ENCODE measurements at places on chromosomes 7 and 10.

DNA sequence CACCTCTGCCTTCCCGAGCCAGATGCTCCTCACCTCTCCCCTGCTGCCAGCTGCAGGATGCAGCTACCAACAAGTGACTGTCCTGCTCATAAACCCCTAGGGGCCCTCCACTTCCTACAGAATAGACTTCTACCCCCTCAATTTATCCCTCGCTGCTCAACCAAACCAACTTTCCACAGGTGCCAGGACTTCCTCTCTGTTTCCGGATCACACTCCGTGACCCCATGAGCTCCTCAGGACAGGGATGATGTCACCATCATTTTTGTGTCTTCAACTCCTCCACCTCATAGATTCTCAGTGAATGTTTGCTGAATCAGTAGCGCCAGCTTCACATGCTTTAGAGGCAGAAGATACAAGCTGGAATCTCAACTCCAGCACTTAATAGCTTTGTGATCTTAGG, 25.8 kb upstream of the ADRB1 start:
- no peak for DNase-seq

DNA sequence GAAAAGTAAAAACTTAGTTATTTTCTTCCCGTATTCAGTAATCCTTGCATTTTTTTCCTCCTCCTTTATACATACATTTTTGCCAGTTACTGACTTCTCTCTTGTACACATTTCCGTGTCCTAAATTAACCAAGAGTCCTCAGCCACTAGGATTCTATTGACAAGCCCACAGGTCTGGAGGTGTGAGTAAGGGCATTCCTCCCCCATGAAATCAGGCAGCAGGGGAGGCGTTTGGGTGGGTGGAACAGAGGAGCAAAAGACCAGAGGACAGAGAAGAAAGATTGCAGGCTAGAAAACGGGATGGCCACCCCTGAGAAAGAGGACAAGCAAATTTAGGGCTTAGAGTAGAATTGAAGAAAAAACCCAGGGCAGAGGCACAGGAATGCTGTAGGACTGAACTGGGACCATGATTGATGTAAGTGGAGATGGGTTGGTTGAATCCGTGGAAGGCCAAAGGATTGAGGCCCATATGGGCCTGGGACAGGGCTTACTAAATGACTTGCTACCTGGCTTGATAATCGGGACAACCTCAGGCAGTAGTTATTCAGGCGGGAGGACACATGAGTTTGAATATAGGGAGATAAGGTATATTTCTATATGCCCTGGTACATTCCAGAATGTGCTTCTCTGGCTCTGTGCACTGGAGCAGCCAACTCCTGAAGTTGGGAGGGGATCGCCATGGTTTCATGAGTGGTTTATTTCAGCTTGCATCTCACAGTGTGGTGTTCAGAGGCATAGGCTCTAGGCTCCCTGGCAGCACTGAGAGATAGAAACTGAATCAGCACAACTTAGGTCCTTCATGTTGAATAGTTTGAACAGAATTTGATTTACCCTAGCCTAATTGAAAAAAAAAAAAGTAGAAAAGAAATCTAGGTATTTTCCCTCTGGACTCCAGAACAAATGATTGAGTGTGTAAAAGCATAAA, 28.0 kb downstream of the IKZF1 start:
- no peak for DNase-seq

DNA sequence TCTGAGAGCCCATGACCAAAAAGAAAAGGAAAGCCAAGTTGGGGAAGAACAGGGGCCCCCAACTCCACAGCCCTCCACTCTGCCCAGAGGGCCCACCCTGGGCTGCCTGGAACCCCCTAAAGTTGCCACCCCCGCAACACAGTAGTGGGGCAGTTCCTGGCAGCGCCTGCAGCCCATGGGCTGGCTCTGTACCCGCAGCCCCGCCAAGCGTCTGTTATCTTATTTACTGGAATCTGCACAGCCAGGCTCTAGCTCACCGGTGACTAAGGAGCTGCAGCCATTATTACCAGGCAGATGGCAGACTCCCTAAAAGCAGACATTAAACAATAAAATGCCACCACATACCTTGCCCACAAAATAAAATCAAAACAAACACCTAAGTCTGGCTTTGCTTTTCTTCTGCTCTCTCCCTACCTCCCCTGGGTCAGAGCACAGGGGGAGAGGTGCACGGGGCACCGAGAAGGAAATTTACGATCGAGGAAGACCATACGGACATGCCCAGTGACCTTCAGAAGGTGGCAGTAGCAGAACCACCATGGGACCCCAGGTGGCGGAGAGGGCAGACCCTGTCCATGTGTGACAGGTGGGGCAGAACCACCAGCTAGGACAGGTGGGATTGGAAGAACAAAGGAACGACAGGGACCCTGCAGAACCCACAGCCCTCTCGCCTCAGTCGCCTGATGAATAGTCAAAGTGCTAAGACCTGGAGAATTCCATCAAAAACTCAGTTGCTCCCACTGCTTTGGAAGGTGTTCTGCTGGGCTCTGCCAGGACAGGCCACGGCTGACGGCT, 66.3 kb downstream of the PRKAG2 start:
- no peak for DNase-seq

- DNase-seq = no peak
Observed at GRCh38 chr7:3486841-3487240, 185.8 kb downstream of the SDK1 start.

- no peak for DNase-seq
Observed at GRCh38 chr7:21771906-21772610, 173.6 kb downstream of the CDCA7L start.

- no peak for DNase-seq
Observed at GRCh38 chr10:1196656-1197055, 140.5 kb downstream of the WDR37 start.

DNA sequence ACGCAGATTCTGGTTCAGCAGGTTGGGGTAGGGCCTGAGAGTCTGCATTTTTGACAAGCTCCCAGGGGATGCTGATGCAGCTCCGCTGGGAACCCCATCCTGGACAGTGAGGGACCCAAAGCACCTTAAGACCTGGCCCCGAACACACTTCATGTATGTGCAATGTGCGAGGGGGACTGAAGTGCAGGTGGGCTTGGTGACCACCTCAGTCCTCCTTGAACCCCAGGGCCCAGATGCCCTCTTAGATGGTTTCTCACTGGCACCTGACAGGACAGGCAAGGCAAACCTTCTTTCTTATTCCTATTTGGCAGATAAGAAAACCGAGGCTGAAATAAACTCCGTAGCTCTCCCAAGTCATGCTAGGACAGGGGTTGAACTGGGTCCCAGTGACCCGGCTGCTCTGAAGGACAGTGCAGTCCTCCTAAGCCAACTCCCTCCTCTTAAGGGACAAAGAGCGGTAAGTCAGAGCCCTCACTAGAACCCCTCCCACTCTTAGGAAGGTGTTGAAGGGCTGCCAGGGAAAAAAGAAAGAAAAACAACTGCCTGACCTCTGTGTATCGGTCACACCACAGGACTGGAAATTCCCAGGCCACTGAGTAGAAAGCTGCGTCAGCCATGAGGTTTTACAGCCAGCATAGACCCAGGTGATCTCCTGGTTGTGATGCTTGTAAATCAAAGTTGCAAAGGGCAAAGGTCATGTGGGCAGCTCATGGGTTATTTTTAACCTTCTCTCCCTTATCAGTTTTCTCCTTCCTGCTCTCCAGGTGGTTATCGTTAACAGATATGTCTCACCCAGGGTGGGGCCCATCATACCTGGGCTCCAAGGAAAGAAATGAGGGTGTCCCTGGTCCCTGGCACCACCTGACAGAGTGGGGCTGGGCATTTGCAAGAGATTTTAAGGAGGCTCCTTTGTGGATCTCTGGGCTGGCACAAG, 90.9 kb upstream of the SMNDC1 start:
- no peak for DNase-seq

- no peak for DNase-seq
Observed at GRCh38 chr10:93435621-93436397, 46.3 kb downstream of the MYOF start.

GRCh38 chr10:7744307-7744706, 41.2 kb downstream of the ITIH2 start:
- no peak for DNase-seq

DNA sequence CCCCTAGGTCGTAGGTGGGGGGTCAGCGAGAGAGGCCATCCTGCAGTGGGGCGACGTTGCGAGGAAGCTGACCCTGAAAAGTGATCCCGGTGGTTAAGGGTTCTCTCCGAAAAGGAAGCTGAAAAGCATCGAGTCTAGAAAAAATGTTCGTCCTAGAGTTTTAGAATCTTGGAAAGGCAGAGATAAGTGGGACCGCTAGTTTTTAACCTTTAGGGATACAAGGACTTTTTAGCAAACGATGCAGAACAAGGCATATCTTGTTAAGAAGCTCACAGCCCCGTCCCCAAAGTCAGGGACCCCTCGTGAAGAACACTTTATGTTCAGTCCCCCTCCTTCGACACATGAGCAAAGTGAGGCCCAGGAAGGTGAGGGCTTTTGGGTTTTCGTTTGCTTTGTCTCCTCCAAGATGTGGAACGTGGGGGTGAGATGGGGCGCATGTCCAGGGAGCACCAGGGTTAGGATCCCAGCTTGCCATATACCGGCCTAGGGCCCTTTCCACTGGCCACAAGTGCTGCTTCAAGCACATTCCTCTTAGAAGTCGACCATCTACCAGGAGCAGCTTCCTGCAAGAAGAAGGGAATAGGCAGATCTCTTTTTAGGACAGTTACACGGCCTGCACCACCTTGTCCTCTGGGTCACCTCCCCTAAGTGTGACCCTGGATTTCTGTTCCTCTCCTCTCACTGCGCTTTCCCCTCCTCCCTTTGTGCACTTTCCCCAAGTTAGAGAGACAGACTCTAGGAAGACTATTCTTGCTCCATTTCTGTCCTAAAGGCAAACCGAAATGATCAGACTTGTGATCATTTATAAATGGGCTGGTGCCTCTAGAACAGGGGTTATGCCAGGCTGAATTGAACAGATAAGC, 969 bp downstream of the SLC35G1 start:
- DNase-seq = no peak

DNA sequence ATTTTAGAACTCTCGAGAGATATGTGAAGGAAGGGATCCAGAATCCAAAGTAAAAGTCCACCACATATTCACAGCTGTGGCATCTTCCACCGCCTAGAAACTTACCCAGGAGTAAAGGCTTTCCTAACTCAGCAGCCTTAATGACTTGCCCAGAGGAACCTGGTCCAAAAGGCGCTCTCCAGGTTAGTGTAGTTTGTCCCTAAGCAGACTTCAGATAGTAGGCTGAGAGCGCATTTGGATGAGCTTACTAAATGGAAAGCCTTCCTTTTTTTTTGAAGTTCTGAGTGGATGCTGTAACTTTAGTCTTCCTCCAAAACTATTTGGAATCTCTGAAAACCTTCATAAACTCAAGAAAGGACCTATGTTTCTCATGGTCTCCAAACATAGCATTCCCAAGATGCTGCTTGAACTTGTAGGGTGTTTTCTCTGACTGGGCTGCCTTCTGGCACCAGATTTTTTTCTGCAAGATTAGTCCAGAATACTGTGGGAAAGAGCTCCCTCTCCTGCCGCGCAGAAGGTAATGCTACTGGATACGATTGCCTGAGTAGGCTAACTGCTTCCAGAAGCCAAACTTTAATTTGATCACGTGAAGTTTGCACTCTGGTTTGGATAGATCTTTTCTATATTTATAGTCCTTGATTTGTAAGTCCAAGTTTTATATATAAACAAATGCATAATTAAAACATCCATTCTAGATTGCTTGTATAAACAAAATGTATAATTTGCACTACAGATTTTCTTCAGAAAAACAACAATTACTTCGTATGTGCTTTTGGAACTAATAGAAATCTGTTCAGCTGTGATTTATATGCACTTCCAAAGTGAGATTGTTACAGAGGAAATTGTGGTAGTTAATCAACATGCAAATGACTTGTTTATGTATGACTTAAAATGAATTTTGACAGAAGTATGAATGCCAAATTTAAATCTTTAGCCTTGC, 19.6 kb upstream of the GPR37 start:
- peak; percentile 84 for DNase-seq

DNA sequence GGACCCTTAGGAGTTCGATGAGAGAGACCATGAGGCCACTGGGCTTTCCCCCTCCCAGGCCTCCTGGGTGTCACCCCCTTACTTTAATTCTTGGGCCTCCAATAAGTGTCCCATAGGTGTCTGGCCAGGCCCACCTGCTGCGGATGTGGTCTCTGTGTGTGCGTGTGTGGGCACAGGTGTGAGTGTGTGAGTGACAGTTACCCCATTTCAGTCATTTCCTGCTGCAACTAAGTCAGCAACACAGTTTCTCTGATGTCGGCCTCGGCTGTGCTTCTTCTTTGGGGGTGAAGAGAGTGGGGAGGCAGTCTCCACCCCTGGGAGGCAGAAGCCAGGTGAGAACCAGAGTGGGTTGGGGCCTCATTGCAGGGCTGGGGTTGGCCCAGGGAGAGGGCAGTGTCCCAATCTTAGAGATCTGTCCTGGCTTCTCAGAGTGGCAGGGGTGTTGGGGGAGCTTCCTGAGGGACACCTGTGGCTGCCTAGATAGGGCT, 1.5 kb downstream of the PVRIG start:
- no peak for DNase-seq

GRCh38 chr10:13703997-13704536, 117.3 kb downstream of the PRPF18 start:
- DNase-seq = no peak

GRCh38 chr7:26439521-26440232, 148.0 kb downstream of the SNX10 start:
- DNase-seq = no peak

- no peak for DNase-seq
Observed at GRCh38 chr10:133309720-133310398, 1.1 kb downstream of the ZNF511 start.

DNA sequence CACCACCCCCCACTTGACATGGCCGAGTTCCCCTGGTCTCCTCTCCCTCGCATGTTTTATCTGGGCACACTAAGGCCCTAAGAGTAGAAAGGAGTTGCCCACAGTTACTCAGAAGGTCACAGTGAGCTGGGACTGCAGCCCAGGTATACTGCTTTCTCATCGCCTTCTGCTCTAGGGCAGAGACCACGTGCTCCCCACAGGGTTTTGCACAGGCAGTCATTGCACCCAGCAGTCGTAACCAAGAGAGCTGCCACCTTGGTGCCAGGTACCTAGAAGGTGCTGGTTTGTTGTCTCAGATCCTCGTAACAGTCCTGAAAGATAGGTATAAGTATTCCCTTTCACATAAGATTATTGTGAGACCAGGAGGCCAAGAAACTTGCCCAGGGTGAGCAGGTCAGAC, 1.8 kb downstream of the MINDY4 start:
- no peak for DNase-seq

- DNase-seq = no peak
Observed at GRCh38 chr7:38846280-38846679, 62.7 kb downstream of the VPS41 start.

- DNase-seq = no peak
Observed at GRCh38 chr10:82400841-82401240, 525.8 kb downstream of the NRG3 start.

GRCh38 chr10:47289921-47290320, 10.1 kb upstream of the GDF10 start:
- no peak for DNase-seq
